A549 treated with CORT108297 at 1 μM for 4 hours (cell line): ENCODE measurements at places on chromosomes 2 and 18. TPM values are rescaled to one million over a fixed set of nuclear protein-coding genes. Genes with fewer than 3 reads are reported as not detected.

Gene ZC3H6
- 0.14 to 0.73 TPM (median 0.35 TPM) in 5 replicates for total RNA-seq

Gene STPG4
- 0.05 TPM in 1 of 5 replicates, not detected in the others for total RNA-seq

Gene NOSTRIN
- 1.3 to 2.1 TPM (median 1.7 TPM) in 5 replicates for total RNA-seq

Gene CABYR
- 10.4 to 15.8 TPM (median 11.1 TPM) in 5 replicates for total RNA-seq

Gene RBM43
- 2.5 to 3.7 TPM (median 3.4 TPM) in 5 replicates for total RNA-seq

Gene ABHD1
- total RNA-seq = 1.2 to 1.8 TPM (median 1.3 TPM) in 5 replicates

Gene SLC4A5
- 0.24 to 0.63 TPM (median 0.42 TPM) in 5 replicates for total RNA-seq

Gene ARL6IP6
- 18.5 to 24.2 TPM (median 23.0 TPM) in 5 replicates for total RNA-seq

Gene SERPINB13
- not detected in 5 replicates for total RNA-seq

Gene RUFY4
- total RNA-seq = not detected in 5 replicates

Gene NTSR2
- total RNA-seq = 0.07 to 0.13 TPM in 2 of 5 replicates, not detected in the others

Gene MYO7B
- 0.09 to 0.27 TPM (median 0.13 TPM) in 5 replicates for total RNA-seq

Gene SERPINB2
- 0.03 to 0.09 TPM (median 0.05 TPM) in 3 of 5 replicates, not detected in the others for total RNA-seq

Gene NT5DC4
- total RNA-seq = 0.06 TPM in 1 of 5 replicates, not detected in the others

Gene LINC00305
- not detected in 5 replicates for total RNA-seq

Gene DOK1
- total RNA-seq = 3.4 to 5.4 TPM (median 4.5 TPM) in 5 replicates

Gene LYPD6
- total RNA-seq = 0.06 to 0.19 TPM (median 0.06 TPM) in 4 of 5 replicates, not detected in the other

Gene LHCGR
- not detected in 5 replicates for total RNA-seq

Gene PRSS56
- 0.07 to 0.22 TPM (median 0.15 TPM) in 5 replicates for total RNA-seq

Gene LCT
- 0.03 to 0.06 TPM (median 0.03 TPM) in 4 of 5 replicates, not detected in the other for total RNA-seq

Gene SP5
- total RNA-seq = 0.05 TPM in 1 of 5 replicates, not detected in the others

Gene ZSCAN30
- total RNA-seq = 0.52 to 1.2 TPM (median 0.90 TPM) in 5 replicates
